Osteocyte (in vitro differentiated cells): ENCODE measurements at places on chromosomes 2 and 18. TPM values are rescaled to one million over a fixed set of nuclear protein-coding genes. Genes with fewer than 3 reads are reported as not detected.
A peak's percentile ranks its signal among the peaks of the same experiment; 100 is the strongest.

DNA sequence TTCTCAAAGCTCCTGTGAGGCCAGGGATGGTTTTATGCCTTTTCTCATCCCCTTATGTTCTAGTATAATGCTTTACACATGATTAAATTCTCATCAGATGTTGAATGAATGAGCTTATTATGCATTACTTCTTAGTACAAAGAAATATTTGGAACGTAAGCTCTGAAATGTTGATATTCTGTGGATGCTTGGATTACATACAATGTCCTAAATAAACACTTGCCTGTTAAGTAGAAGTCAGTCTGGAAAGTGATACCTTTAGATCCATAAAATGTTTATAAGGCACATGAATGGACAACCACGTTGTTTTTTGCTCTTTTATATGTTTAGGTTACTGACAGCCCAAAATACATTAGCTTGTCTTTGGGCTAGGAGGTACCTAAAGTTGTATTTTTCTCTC lies 248.6 kb downstream of the NEDD4L start:
- no peak for DNase-seq

STAT4 gene
- 0.47 and 1.3 TPM in 2 replicates for total RNA-seq

- DNase-seq: no peak
These were observed 36.6 kb downstream of the SFT2D3 start for GRCh38 chr2:127737892-127738291.

RHOB gene
- 141 and 160 TPM in 2 replicates for total RNA-seq

DNA sequence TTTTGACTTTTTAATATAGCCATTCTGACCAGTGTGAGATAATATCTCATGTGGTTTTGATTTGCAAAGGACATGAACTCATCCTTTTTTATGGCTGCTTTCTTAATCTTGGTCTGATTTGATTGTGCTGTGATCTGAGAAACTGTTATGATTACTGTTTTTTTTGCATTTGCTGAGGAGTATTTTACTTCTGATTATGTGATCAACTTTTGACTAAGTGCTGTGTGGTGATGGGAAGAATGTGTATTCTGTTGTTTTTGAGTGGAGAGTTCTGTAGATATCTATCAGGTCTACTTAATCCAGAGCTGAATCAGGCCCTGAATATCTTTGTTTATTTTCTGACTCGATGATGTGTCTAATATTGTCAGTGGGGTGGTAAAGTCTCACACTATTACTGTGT lies 16.8 kb downstream of the SP140L start:
- no peak for DNase-seq

TWIST2 gene
- total RNA-seq: 6.0 and 6.3 TPM in 2 replicates

GRCh38 chr2:49702740-49703139 lies 548.4 kb upstream of the FSHR start:
- DNase-seq: no peak

DNA sequence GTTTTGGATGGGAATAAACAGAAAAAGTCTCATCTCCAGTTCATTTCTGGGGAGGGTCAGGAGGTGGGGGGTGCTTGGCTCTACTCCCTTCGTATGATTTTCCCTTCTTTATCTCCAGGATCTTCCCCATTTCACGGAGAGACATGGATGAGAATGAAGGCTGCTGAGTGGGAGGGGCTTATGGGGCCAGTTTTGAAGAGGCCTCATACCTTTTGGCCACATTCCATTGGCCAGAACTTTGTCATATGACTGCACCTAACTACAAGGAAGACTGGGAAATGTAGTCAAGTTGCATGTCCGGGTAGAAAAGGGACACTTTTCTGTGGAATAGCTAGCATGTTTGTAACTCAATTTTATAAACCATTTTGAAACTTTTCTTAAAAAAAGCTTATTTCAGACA lies 117.6 kb downstream of the NEDD4L start:
- no peak for DNase-seq

DNA sequence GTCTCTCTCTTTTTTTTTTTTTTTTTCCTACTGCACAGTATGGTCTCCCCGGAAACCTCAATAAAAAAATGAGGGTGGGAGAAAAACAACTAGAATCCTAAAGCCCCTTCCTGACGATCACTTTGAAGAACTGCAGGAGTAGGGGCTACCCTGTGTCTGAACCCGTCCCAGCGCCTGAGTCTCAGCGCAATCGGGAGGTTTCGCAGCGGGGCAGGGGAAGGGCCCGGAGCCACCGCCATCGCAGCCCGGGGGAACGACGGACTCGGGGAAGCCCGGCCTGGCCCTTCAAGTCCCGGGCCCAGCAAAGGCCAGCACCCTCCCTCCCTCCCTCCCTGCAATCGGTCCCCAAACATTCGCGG lies 411 bp downstream of the NARS1 start:
- no peak for DNase-seq

KCNG2 gene
- not detected in 2 replicates for total RNA-seq

GRCh38 chr18:75364512-75365253 lies 62.8 kb downstream of the SMIM21 start:
- DNase-seq: peak; percentile 76

GRCh38 chr2:225226441-225226840 lies 173.1 kb upstream of the NYAP2 start:
- no peak for DNase-seq

DNA sequence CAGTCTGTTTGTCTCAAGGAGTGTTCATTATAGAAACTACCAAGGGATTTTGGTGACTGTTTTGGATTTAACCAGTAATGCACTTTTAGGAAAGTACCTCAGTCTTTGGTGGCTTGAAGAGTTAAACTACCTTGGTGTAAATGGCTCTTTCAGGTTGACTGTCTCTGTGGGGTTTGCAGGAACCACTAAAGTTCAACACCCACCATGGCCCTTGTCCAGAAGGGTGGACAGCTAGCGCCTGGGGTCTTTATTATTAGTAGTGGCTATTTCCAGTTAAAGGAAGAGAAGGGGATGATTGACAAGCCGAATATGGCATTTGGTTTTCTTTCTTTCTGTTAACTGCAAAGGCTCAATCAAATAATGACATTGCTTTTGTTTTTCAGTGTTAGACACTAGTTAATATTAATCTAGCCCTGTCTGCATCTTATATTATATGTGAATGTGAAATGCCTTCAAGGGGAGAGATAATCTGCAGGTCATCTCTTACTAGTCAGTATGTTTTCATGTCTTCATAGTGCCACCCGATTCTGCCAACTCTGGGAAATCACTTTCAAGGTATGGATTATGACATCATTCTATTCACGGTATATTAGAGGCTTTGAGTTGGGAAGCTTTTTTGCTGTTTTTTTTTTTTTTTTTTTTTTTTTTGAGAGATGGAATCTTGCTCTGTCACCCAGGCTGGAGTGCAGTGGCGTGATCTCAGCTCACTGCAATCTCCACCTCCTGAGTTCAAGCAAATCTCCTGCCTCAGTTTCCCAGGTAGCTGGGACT lies 56.4 kb downstream of the MAP4K4 start:
- DNase-seq: no peak

- no peak for DNase-seq
These were observed 488.6 kb upstream of the SMIM21 start for GRCh38 chr18:75915941-75916623.

- no peak for DNase-seq
These were observed 77.0 kb upstream of the CERS6 start for GRCh38 chr2:168378960-168379669.

DNA sequence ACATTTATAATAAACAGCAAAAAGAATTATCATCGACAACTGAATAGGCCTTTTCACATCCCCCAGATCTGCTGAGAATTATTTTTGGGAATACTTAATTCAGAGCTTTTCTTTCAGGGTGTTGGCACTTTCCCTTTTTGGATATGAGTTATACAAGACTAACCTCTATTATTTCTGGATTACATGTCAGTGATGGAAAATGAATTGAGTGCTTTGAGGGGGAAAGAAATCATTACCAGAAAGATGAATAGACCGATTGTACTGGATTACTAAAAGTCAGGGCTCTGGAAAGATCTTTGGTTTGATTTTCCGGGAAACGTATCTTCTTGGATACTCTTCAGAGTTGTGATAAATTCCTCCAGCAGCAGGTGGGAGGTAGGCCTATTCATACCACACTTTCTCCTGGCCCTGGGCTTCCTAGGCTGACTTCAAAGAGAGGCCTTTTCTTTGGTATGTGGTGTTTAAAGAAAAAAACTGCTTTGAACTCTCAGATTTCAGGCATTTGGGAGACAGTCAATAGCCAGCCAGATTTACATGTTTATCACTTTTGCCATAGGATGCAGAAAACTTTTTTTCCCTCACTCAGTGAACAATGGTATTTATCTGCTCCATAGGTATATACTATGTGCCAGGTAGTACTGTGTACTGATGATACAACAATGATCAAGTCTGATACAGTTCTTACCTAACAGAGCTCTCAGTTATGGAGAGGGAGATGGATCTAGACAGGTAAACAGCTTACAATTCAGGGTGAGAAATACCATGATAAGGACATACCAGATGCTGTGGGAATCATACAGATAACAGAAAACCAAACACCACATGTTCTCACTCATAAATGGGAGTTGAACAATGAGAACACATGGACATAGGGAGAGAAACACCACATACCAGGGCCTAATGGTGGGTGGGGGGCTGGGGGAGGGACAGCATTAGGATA lies 63.3 kb upstream of the ACTR3 start:
- DNase-seq: no peak

GRCh38 chr2:159515441-159515840 lies 100.9 kb downstream of the BAZ2B start:
- DNase-seq: no peak

IL37 gene
- total RNA-seq: not detected in 2 replicates

POMC gene
- total RNA-seq: not detected in 2 replicates

- no peak for DNase-seq
These were observed 1429.1 kb downstream of the LRP1B start for GRCh38 chr2:140701726-140702125.

GRCh38 chr2:80007777-80008503 lies 296.6 kb downstream of the LRRTM1 start:
- DNase-seq: no peak

MAT2A gene
- 178 and 183 TPM in 2 replicates for total RNA-seq
